ENCODE measurements at places on chromosomes 13 and 19.

- peak; percentile 91 for DNase-seq
Measured at GRCh38 chr19:12791345-12792050, at the start of gene JUNB. JUNB (plus strand) TSS chr19:12791486; CDS start chr19:12791772, 286 bp downstream.

GRCh38 chr19:49097453-49098288 is 12.4 kb downstream of the SNRNP70 start:
- peak; percentile 46 for DNase-seq

- no peak for DNase-seq
Measured at GRCh38 chr13:35881360-35881759, 249.8 kb downstream of the DCLK1 start.

GRCh38 chr13:52348983-52349780 is 56.8 kb downstream of the THSD1 start:
- DNase-seq: no peak

GRCh38 chr19:17549085-17549740 is 6.2 kb upstream of the COLGALT1 start:
- no peak for DNase-seq

DNA sequence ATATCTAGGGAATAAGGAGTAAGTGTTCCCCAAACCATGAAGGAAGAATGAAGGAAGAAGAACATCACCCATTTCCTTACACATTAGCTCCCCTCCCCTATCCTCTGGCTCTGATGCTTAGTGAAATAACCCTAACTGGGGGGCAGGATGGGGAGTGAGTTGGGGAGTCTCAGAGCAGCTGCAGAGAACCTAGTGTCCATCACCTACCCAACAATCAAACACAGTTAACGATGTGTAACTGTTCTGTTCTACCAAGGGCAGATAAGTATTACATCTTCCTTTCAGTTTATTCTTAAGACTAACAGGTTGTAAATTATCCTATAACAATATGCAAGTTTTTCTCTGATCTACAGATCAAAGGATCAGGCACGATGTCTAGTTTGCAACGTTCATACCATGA is 12.8 kb downstream of the ELF1 start:
- DNase-seq: no peak

GRCh38 chr19:1144741-1145140 is 29.3 kb downstream of the SBNO2 start:
- DNase-seq: no peak

- no peak for DNase-seq
Measured at GRCh38 chr19:4473011-4473762, 1.1 kb downstream of the HDGFL2 start.

DNA sequence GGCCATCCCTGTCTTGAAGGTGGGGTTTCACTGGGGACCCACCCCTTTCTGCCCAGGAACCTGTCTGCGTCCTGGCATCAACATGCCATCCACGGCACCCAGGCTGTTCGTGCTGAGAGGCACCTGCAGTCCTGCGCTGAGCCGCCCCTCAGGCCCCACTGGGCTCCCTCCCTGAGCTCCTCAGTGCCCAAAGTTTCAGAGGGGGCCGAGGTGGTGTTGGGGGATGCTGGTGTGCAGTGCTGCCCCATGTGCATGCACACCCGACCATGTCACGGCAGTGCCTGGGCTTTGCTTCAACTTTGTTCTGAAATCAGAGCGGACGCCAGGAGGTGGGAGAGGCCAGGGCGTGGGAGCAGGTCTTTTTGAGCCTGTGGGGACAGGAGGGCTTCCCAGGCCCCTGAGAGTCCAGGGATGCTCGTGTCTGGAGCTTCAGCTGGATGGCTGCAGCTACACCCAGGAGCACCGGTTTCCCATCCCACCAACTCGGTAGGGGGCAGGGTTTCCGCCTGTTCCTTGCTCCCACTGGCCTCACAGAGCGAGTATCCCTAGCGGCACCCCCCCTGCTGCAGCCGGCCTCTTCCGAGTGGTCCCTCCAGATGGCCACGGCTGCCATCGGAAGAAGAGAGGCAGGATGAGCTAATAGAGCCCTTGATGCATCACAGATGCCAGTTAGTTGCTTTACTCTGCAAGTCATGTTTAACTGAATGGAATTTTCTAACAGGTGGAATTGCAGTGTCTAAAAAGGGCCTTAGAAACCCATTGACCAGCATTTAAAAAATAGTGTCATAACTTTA is 44.0 kb downstream of the WDFY2 start:
- no peak for DNase-seq

DNA sequence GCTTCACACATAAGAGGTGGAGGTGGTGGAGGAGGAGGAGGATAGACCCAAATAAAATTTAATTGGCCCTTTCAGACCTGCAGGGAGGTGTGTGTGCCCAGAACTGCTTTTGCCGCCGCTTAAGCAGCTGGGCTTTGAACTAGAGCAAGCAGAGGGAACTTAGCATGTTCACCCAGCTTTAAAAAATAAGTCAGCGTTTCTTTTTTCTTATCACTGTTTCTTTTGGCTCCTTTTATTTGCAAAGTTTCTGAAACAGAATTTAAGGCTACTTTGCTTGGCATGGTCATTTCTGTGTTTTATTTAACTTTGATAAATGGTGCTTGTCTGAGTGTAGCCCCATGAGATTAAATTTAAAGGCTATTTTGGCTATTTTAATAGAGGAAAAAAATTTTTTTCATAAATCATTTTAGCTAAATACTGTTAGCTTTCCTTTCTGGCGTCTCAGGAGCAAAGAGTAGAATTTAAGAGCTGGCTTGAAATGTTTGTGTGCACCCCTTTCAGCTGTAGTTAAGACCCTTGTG is 43.3 kb upstream of the RNF113B start:
- DNase-seq: no peak

DNA sequence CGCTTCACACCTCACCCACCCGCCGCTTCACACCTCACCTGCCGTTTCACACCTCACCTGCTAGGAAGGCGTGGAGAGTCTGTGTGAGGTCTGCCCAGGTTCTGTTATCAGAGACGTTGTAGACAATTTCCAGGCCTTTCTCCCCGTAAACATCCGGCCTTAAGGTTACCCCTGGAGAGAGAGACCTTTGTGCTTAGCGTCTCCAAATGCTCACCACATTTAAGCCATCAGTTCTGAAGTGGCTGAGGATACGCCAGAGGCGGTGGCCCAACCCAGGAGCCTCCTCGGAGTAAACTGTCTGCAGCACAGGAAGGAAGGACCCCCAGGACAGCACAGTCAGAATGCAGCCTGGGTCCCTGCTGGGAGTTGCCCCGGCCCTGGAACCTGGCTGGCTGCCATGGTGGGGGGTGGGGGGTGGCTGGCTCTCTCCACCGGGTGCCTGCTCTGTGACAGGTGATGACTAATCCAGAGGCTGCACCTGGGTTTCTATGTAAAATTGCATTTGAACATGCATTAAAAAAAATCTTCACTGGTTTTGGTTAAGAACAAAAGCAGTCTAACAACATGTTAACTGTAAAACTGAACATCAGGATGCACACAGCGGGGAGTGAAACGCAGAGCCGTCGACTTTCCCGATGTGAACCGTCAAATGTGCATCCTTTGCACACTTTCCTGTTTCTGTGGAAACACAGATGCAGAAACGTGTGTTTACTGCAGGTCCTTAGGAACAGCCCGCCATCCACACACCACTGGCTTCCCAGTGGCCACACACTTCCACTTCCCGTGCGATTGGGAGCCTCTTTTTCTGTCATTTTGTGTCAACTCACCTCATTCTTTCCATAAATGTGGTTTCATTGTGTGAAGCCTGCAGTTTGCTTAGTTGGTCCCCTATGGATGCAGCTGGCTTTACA is 4.5 kb downstream of the ATP4B start:
- no peak for DNase-seq

GRCh38 chr13:45393941-45394570 is 24.1 kb downstream of the SLC25A30 start:
- no peak for DNase-seq

- no peak for DNase-seq
Measured at GRCh38 chr19:45477713-45478453, 10.1 kb downstream of the FOSB start.

- no peak for DNase-seq
Measured at GRCh38 chr13:42049454-42049813, 986 bp downstream of the DGKH start.

DNA sequence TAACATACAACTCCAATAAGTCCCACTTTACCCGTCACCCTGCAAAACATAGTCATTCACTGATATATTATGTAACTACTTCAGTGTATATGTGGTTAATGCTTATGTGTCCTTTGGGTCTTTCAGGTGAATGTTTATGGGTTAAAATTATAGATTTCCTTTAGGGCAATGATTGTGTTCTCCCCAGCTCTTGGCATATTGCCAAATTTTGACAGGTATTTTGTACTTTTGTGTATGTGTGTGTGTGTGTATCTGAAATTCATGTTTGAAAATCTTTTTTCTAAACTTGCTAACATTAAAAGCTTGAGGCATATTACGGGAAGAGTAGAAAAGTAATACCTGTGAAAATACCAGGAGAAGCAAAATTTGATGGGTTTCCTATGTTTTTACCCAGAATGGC is 8.2 kb downstream of the CDK8 start:
- no peak for DNase-seq
